Activated T-helper 1 cell treated with anti-CD3 and anti-CD28 coated beads, Interleukin-2, amount 50 U/mL, for 16 hours (primary cell): ENCODE measurements at places on chromosomes 2 and 18.

DNA sequence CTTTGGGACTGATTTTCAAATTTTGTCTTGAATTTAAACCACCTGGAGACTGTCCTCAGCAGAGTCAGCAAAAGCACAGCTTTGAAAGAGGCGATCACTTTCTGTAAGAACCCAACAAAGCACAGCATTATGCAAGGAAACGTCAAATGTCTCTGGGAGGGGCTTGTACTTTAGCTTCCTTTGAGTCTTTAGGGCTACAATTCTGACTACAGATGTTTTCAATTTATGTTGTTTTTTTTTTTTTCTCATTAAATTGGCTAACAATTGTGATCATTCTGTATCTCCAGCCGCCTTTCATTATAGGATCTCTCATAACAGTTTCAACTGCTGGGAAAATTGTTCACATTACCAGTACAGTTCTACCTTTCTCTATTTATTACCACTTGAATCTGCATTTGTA lies 48.3 kb downstream of the COL3A1 start:
- DNase-seq, result no peak

- no peak for DNase-seq
Observed at GRCh38 chr2:136171223-136171622, 53.3 kb upstream of the CXCR4 start.

- no peak for DNase-seq
Observed at GRCh38 chr2:122670897-122671296, 915.4 kb downstream of the TSN start.

- no peak for DNase-seq
Observed at GRCh38 chr2:165401285-165401852, 68.1 kb upstream of the CSRNP3 start.

GRCh38 chr18:70160073-70160678 lies 45.3 kb downstream of the RTTN start:
- DNase-seq, result no peak

GRCh38 chr2:139704606-139705005 lies 924.4 kb upstream of the NXPH2 start:
- DNase-seq, result no peak

DNA sequence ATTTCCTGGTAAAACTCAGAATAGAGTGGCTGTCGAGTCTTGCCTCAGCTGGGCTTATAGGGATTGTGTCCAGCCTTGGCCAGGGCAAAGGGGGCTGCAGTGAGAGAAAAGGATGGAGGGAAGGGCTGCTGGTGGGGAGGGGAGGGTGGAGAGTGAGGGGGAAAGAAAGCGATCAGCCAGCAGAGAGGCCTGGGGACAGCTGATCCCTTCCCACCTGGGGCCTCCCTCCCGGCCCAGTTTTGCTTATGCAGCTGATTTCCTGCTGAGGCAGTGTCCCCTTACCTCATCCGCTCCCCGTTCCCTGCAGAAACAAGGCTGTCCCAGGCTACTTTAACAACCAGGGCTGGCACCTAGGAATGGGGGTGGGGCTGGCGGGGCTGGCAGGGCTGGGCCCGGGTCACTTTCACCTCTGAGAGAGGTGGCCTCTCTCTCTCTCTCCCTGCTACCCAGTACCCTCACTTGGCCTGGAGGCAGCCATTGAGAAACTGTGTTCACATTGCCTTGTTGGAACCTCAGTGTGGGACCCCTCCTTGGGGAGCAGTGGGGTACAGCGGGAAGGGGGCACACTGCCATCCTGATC lies 12.2 kb upstream of the GMPPA start:
- no peak for DNase-seq

DNA sequence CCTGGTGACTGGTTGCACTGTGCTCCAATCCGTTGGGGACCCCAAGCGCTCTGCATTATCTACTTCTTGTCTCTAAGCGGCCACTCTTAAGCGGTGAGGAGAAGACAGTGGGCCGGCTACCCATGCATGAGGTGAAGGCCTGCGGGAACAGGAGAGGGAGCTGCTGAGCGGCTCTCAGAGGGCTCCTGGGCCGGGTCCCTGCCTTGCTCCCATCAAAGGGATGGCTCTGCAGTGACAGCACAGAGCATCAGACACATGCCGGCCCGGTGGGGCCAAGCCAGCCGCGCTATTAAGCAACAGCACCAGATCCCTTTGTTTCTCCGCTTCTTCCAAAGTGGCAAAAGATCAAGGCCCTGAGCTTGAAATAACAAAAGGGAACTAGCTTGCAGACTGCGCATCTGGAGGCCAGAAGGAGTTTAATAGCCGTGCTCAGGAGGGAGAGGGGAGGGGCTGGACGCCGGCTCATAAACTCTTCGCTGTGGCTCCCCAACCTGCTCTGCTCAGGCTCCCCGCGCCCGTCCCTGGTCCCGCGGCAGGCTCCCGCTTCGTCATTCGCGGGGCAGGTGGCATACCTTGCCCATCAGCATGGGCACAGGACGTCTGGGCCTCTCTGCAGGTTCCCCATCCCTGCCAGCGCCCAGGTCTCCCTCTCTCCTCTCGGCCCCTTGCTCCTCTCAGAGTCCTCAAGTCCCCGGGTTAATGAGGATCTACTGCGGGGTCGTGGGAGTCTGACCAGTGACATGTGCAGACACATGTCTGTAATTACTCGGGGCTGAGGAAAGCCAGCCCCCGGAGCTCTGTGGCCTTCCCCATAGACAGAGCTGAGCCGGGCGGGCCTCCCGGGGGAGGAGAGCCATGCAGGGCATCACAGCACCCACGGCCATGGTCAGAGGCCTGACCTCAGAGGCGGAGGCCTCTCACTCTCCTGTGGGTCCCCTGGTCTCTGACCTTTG lies 96.7 kb downstream of the ASB1 start:
- no peak for DNase-seq

DNA sequence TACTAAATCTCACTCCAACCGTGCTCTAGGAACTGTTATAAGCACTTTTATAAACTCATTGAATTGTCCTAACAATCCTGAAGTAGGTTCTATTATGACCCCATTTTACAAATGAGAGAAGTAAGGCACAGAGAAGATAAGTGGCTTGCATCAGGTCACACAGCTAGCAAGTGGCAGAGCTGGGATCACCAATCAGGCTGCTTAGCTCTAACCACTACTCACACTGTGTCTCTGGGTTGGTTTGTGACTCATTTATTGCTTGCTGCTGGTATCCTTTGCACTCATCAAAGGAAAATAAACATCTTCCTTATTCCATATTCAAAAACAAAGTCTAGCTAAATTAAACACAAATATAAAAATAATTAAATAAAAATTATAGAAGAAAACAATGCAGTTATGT lies 42.5 kb upstream of the IL1R2 start:
- DNase-seq, result no peak

DNA sequence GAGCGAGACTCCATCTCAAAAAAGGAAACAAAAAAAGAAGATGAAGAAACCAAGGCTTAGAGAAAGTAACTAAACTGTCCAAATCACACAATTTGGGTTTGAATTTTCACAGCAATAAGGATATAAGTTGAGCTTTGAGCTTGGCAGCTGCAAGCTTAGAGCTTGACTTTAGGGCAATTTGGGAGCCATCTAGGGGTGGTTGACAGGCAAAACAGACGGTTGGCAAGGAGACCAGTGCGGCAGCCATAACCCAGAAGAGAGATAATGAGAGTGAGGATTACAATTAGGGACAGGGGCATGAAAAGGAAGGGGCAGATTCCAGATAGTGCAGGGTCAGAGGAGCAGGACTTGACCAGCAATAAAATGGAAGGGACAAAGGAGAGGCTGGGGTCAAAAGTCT lies 382.2 kb upstream of the HNRNPA3 start:
- no peak for DNase-seq

DNA sequence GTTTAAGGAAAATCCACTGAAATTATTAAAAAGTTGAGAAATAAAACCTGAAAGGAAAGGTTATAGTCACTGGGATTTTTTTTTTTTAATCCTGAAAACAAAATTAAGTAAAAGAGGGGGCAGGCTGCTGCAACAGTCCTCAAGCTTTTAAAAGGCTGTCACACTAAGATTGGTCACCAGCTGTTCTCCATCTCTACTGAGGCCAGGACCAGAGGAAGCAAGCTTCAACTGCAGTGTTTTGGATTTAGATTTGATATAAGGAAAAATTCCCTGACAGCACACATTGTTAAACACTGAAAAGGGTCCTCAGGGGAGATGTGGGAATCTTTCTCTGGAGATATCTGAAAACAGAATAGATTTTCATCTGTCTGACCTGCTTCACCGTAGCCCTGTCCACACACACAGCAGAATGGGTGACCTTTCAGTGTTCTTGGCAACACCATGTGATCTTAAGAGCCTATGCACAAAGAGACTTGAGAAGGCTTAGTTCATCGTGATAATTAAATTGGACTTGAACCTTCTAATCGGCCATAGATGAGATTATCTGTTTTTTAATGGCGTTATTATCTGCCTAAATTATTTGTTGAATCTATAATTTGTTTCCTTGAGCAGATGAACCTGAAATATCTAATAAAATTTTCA lies 132.0 kb upstream of the BOD1L2 start:
- no peak for DNase-seq

DNA sequence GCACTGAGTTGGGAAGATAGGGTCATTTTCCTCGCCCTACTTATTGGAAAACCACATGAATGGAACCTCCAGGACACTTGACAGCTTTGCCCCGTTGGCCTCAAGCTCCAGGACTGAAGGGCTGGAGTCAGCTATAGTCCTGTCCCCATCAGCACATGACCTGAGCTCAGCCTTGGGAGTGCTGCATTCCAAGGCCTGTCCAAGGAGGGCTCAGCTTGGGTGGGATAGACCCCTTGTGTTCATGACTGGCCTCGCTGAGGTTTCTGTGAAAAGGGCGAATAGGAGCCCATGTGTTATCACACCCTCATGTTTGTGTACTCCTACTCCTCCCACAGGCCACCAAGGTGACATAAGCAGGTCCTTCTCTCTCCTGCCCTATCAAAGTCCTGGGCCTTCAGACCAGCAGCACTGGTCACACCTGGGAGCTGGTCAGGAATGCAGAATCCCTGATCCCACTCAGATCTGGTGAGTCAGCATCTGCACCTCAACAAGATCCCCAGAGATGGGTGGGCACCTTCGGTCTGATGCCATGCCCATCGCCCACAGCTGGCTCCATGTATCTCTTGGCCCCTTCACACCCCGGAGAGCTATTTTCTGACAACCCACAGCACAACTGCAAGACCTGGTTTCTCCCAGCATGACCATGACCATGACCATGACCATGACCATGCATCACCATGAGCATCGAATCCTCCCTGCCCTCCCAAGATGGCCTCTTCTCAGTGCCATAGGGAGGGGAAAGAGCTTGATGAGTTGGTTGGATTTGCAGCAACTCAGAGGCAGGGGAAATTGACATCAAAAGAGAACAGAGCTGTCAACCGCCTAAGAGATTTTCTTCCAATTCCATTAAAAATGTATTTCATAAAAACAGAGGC lies 83.0 kb upstream of the RAB6C start:
- DNase-seq, result no peak

- no peak for DNase-seq
Observed at GRCh38 chr2:30439296-30439695, 7.8 kb upstream of the LCLAT1 start.

- DNase-seq, result no peak
Observed at GRCh38 chr2:219027511-219028055, 13.7 kb downstream of the CFAP65 start.

- DNase-seq, result no peak
Observed at GRCh38 chr18:41371156-41372045, 583.6 kb upstream of the PIK3C3 start.

- DNase-seq, result no peak
Observed at GRCh38 chr2:191014653-191015020, 666 bp upstream of the STAT1 start.

DNA sequence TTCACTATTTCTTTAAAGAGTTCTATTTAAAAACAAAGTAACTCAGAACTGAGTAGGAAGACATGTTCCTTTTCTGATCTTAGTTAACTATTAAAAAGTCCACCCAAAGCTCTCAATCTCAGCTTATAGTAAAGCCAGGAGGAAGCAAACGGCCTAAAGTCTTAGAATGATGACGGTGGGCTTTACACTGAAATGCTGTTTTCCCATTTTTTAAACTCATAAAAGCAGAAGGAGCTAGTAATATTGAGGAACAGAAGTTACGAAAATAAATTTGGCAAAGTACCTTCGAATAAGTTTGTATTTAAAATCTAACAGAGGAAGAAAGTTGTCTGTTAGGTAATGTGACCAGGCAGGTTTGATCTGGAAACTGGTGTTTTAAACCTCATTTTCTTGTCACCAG lies 111.1 kb downstream of the ZNF532 start:
- DNase-seq, result no peak

DNA sequence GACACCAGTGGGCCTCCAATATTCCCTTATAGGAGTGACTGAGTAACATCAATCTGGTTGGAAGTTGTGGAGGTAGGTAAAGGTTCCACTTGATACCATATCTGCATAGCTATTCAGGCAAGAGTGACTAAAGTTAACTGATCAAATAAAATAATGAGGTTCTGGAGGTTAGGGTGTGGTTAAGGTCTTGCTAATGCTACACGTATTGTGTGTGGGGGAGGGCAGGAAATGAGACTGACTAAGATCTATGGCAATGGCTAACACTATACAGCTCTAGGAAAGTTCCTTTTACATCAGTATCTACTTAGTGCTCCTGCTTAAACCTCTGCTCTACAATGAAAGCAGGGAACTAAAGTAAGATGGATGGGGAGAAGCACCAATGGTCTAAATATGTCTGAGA lies 149.1 kb upstream of the MGAT5 start:
- no peak for DNase-seq

GRCh38 chr2:124317628-124318027 lies 292.5 kb downstream of the CNTNAP5 start:
- no peak for DNase-seq

DNA sequence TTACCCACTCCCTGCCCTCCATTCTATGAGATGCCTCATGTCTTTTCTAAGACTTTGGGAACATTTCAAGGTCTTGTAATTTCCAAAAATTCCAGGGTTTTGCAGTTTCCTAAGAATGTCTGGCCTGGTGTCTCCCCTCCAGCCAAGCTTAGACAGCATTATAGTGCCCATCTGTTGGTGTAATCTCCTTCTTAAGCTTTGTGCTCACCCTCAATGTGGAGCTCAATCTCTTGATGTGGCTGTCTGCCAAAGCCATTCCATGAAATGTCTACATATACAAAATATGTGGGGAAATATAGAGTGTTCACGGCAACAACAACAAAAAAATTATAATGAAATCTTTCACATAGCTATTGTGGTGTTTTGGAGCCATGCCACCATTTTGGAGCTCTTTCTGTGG lies 558.4 kb downstream of the PIK3C3 start:
- DNase-seq, result no peak

GRCh38 chr2:113072584-113072983 lies 4.8 kb downstream of the IL1F10 start:
- DNase-seq, result no peak

GRCh38 chr18:55998071-55998522 lies 410.1 kb upstream of the TCF4 start:
- DNase-seq, result no peak

- no peak for DNase-seq
Observed at GRCh38 chr2:113124984-113125855, 2.2 kb upstream of the IL1RN start.

GRCh38 chr2:168059758-168060157 lies 187.6 kb downstream of the STK39 start:
- DNase-seq, result no peak

- no peak for DNase-seq
Observed at GRCh38 chr2:220434385-220434784, 807.0 kb downstream of the SLC4A3 start.
